ENCODE measurements at places on chromosomes 11 and 22.
A peak's percentile ranks its signal among the peaks of the same experiment; 100 is the strongest.

GRCh38 chr11:86469491-86470388 is 95.1 kb downstream of the CCDC81 start:
- no peak for DNase-seq

- DNase-seq = no peak
Observed at GRCh38 chr22:36032611-36033010, 4.0 kb upstream of the RBFOX2 start.

DNA sequence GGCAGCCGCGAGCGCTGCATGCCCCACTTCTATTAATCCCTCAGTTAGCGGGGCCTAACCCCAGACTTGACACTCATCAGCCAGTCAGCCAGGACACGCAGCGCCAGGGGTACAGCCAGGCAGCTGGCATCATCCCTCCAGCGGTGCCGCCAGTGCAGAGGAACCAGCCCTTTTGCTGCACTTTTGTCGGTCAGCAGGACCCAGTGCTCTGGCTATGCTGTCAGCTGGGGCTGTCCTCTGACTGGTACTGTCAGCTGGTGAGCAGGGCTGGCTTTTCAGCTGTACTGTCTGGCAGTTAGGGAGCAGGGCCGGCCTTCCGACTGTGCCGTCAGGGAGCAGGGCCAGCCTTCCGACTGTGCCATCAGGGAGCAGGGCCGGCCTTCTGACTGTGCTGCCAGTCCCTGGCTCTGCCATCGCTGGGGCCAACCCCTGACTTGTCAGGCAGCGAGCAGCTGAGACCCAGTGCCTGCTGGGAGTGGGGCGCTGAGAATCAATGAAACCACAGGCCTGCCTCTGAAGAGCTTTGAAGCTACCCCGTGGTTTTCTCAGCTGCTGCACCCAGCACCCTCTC is 115.4 kb downstream of the KIAA1671 start:
- no peak for DNase-seq

DNA sequence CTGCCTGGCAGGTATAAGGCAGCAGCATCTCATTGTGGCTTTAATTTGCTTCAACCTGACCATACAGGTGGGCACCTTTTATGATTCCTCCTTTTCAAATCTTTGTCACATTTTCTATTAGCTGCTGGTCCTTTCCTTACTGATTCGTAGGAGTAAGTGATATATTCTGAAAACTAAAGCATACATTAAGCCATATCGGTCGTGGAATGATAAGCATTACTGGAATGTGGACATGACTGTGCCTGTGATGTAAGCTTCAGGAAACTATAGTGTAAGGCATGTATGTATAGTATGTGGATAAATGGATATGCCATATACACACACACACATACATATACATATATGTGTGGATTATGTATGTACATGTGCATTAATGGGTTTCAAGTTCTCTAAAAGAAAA is 20.8 kb downstream of the YPEL1 start:
- no peak for DNase-seq

- peak; percentile 88 for DNase-seq
Observed at GRCh38 chr22:18077639-18078328, at the start of gene PEX26. Gene PEX26, plus strand, starts transcription at chr22:18077990. Its CDS starts 387 bp downstream, at chr22:18078377.
